ENCODE measurements at places on chromosomes 2 and 18.

DNA sequence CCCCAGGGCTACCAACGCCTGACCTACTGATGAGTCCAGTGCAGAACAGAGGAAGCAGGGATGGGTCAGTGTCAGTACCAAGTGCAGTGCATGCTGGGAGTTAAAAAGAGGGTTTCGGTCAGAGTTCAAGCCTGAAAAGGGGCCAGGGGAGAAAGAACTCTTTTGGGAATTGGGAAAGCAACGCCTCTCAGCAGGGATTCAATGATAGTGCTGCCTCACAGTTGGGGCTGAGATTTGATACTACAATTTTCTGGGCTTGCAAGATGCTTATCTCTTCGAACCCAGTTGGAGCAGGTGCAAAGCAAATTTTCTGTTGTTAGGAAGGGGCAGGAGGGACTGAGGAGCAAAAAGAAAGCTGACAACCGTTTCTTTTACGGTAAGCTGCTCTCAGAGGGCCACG lies 82.6 kb downstream of the CERKL start:
- DNase-seq: no peak

DNA sequence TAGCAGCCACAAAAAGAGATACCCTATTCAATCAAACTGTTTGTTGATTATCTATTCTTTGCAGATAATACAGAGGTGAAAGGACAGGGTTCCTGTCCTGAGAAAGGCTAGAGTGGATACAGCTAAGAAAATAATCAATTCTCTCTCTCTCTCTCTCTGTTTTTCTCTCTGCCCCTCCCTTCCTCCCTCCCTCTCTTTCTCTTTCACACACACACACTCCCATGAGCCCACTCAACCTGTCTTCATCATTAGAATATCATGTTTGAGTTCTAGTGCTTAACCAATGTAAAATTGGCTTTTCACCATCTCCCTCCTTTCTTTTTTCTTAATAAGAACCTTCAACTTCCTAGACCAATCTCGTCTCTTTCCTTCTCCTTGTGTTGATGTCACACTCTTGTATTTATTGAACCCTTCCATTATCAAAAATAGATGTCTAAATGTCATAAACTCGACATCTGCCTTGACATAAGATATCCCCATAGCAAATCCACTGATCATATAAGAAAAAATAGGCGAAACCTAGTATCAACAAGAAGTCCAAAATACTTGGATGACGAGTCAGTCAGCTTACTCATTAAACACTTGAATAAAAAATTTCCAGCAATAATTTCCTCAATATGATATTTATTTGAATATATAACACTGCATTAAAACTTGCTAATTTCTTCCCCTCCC lies 42.8 kb upstream of the CYTIP start:
- no peak for DNase-seq

DNA sequence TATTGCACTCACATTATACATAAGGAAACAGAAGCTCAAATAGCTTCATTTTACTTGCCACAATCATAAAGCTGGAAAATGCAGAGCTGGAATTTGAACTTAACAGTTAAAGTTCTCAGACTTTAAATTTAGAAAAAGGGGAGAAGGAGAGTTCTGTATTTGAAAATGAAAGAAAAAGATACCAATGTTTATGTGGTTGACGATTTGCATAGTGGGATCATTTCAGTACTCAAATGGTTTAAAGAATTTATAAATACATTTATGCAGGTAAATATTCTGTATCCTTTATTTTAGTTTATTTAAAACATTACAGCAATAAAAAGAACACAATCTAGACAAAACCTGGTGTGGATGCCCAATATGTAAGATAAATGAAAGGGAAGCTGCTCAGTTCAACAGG lies 25.5 kb upstream of the STAT4 start:
- DNase-seq: no peak

- DNase-seq: no peak
Measured at GRCh38 chr2:149677416-149677815, 89.8 kb upstream of the MMADHC start.

DNA sequence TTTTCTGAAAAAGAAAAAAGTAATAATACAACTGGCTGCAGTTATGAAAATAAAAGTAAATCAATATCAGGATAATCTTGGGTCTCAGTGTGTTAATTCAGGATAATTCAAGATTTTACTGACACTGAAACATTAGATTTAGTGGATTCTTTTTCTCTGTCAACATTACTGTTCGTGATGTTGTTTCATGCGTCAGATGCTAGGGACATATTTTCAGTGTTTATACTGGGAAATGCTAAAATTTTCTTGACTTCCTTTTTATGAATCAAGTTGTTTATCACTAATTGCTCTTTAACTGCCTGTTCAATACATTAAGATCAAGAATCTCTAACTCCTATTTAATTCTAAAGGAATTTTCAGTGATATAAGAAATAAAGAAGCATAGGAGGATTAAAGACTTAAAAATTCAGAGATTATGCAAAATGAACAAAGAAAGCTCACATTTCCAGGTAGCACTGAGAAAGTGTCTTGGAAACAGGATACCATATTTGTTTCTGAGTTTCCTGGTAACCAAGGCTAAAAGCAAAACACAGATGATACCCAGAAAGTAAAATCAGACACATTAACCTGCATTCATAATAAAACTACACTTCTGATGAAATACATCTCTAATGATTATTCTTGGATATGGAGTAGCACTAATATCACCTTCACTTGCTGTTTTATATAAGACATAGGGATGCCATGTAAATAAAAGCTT lies 174.0 kb downstream of the ARL4C start:
- no peak for DNase-seq

DNA sequence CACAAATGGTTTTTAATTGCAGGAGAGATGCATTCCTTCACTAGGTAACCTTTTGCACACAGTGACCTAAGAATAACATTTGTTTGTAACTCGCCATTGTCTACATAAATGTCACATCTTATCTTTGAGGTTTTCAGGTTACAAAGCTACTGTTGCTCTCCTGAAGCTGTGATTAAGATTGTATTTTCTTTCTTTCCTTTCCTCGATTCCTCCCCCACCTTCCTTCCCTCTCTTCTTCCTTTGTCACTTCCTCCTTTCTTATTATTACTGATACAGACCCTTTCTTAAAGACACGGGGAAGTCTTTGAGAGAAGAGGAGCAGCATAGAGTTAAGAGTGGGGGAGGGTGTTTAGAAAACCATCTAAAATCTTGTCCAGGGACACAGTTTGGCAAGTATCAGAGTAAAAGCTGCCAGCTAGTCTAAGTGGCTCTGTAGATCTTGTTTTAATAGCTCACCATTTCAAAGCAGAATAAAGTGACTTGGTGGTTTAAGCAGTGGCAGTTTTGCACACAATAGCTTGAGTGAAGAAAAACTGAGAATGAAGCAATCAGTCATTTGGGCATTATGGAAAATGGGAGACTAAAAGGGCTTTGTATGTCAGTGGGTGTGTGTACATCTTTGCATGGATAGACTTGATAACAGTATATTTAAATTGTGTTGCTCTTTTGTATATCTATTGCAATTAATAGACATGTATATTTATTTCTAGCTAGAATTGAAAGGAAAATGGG lies 10.9 kb downstream of the CERS6 start:
- DNase-seq: no peak

DNA sequence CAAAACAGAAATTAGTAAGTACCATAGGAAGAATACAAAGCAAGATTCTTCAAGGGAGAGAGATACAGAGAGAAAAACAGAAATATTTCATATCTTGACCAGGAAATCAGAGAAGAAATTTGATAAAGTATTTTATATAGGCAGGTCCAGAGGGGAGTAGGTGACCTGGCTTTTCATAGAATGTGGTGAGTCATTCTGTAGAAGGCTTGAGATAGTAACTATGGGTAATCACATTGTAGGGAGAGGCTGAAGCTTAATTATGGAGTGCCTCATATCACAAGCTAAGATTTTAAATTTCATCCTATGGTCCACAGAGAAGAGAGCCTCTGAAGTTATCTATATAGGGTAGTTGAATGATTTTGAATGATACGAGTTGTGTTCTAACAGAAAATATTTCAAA lies 195.0 kb upstream of the CYRIA start:
- DNase-seq: no peak

DNA sequence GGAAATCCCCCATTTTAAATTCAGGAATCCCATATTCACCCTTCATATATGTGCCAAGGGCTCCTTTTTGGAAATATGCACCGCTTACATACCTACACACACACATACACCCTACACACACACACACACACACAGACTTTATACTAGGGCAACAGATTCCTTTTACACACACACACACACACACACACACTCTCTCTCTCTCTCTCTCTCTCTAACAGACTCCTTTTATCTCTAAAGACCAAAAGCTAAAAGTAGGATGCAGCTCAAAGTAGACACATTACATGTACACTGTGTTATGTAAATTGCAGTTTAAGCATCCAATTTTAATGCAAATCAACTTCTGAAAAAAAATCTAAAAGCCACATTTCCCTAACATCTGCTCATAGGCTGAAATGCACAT lies 130.9 kb upstream of the CAPN13 start:
- no peak for DNase-seq

- no peak for DNase-seq
Measured at GRCh38 chr18:12989397-12990122, 1.6 kb upstream of the CEP192 start.

DNA sequence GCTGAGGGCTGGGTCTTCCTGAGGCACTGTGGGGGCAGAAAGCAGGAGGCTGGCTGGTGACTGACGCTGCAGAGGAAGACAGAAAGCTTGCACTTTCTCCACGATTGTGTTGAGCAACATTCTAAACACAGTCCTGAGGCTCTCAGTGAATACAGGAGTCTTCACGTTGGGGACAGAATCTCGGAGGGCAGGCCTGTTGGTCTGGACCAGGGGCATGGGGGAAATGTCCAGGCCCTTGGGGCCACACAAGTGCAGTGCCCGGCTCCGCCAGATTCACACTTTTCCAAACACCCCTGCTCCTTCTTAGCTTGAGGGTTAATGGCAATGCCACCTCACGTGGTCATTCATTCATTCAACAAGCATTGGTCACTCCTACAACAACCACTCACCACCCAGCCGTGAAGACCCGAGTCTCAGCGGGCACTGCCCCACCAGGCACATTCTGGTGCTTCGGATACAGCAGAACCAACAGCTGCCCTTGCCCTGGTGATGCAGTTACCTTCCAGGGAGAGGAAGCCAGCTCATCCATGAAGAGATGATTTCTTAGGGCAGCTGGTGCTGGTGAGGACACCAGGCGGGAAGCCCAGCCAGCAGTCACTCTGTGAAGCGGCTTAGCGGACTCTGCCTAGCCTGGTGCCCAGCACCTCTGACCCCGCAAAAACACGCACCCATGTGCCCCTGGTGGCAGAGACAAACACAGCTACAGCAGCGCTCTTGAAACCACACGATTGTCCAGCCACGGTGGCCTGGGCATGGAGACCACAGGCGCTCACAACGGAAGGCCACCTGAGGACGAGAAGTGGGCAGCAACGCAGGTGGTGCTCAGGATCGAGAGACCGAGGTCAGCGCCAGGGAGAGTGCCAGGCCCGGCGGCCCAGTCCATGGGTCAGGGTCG lies 10.9 kb upstream of the GPC1 start:
- DNase-seq: no peak

GRCh38 chr2:24456599-24457556 lies 34.2 kb upstream of the NCOA1 start:
- no peak for DNase-seq

DNA sequence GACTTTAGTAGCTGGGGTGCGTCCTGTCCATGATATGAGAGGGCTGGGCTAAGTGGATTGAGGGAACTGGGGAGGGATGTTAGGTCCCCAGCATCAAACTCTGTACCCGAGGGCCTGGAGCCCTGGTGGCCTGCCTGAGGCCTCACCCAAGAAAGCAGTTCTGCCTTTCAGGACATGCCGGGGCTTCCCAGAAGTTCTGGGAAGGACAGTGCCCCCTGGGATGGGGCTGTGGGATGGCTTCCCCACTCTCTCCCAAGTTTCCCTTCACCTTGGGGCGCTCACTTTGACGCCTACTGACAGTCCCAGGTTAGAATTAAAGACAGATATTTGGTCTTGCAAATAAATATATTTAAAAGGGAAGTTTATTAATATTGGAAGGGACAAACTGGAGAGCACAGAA lies 1.8 kb downstream of the OXER1 start:
- DNase-seq: no peak

GRCh38 chr2:6336752-6337471 lies 528.8 kb downstream of the CMPK2 start:
- no peak for DNase-seq

DNA sequence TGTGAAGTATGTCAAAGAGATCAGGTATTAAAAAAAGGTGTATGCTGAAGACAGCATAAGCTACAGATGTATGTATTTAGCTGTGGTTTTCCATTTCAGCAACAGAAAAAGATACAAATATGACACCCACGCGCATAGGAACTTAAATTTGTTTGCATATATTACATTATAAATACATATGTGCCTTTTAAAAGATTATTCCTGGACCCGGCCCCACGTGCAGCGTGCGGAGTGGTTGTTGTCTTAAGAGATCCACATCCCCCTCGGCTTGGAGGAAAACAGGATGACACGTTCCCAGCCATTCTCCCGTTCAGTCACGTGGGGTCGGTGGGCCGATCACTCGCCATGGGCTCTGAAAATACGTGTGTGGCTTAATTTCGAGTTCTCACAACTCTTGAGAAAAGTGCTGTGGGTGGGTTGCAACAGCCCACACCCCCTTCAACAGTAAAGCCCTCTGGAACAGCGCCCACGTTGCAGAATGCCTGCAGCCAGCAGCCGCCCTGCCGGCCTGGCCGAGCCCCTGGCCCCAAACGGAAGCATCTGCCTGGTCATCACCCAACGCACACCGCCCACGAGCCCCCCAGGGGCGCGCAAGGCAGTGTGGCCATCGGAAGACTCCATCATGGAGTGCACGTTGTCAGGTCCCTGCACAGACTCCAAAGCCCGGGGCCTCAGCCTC lies 18.6 kb upstream of the KCNG2 start:
- no peak for DNase-seq

DNA sequence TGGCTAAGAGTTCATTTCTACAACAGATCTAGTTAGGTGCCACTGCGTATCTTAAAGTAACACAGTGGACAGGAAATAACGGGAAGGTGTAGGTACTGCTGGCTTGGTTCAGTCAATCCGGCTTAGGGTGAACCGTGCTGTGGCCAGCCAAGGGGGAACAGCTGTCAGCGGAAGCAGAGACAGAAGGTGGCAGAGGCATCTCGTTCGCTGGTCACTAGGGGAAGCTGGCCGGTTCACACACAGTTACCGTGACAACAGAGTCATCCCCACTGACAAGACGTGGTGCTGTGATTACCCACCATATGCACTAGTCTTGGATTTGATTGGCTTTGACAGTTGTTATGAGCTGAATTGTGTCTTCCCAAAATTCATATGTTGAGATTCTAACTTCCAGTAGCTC lies 58.8 kb upstream of the HDAC4 start:
- no peak for DNase-seq

GRCh38 chr2:31922542-31923408 lies 88.0 kb downstream of the MEMO1 start:
- no peak for DNase-seq

All from stimulated activated CD4-positive, alpha-beta T cell treated with anti-CD3 and anti-CD28 coated beads, Interleukin-4, amount 100 ng/mL, for 4 hours (primary cell).